Lung (tissue), 17 donors: ENCODE measurements at places on chromosomes 6 and 20. TPM values are rescaled to one million over a fixed set of nuclear protein-coding genes. Genes with fewer than 3 reads are reported as not detected.

Gene LYRM4
- 15.2 TPM for polyA plus RNA-seq

Gene SMLR1
- polyA plus RNA-seq, result not detected

Gene LY6G5C
- polyA plus RNA-seq, result 3.9 TPM

Gene UCKL1
- 37.5 TPM for polyA plus RNA-seq

Gene FGD2
- polyA plus RNA-seq, result 55.9 TPM

Gene FOXQ1
- 11.7 TPM for polyA plus RNA-seq

Gene KDM1B
- 4.1 TPM for polyA plus RNA-seq

Gene PROKR2
- polyA plus RNA-seq, result not detected

Gene FYN
- 51.1 TPM for polyA plus RNA-seq

Gene SLC52A3
- 1.4 TPM for polyA plus RNA-seq
